HTR-8/SVneo (cell line): ENCODE measurements at places on chromosomes 2 and 18.

GRCh38 chr18:6734726-6735430 lies 5.4 kb downstream of the ARHGAP28 start:
- no peak for DNase-seq

- DNase-seq, result no peak
These were observed 176.5 kb upstream of the SPRED2 start for GRCh38 chr2:65608916-65609315.

DNA sequence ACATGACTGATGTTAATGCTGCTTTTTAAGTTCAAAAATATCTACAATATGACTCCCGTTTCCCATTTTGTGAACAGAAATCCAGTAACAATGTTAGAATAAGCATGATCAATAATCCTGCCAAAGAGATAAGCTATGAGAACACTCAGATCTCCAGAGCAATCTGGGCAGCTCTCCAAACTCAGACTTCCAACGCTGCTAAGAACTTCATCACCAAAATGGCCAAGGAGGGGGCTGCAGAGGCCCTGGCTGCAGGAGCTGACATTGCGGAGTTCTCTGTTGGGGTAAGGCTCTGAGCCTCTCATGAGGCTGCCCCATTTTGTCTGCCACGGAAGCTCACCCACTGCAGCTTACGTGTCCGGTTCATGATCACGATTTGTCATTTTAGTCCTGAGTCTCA lies 68.4 kb downstream of the UGGT1 start:
- no peak for DNase-seq

GRCh38 chr2:10941383-10941782 lies 29.6 kb downstream of the KCNF1 start:
- no peak for DNase-seq

DNA sequence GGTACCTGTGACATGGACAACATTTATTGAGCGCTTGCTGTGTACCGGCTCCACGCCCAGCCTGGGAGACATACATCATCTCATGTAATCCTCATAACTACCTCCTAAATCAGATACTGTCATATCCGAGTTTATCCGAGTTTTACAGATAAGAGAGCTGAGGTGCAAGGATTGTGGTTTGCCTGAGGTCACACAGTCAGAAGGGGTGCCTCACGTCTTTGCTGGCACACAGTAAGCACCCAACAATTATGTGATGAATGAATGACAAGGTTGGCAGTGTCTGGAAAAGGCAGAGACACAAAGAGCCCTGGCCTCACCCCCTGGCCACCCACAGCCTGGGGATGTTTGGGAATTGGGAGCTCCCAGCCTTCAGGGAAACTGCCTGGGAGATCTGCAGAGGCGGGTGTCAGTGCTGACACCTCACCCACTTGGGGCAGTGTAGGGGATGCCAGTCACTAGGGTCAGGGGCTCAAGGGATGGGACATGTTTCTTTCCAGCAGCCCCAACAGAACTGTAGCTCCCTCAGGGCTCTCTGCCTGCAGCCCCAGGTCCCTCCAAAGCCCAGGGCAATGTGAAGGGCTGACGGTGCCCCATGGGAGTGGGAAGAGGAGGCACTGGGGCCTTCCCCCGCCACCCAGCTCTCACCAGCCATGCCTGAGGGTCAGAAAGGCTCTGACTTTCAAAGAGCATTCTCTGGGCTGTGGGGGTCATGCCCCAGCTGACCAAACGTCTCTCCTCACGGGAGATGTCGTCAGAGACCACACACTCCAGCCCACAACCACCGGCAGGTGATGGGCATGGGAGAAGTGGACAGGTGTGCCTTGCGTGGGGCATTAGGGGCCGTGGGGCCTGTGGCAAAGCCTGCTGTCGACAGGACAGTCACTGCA lies 157.5 kb downstream of the ZFP36L2 start:
- DNase-seq, result no peak

- no peak for DNase-seq
These were observed 37.3 kb downstream of the KCMF1 start for GRCh38 chr2:85008252-85008651.
